HCEC 1CT (cell line): ENCODE measurements at places on chromosomes 7 and 10.

DNA sequence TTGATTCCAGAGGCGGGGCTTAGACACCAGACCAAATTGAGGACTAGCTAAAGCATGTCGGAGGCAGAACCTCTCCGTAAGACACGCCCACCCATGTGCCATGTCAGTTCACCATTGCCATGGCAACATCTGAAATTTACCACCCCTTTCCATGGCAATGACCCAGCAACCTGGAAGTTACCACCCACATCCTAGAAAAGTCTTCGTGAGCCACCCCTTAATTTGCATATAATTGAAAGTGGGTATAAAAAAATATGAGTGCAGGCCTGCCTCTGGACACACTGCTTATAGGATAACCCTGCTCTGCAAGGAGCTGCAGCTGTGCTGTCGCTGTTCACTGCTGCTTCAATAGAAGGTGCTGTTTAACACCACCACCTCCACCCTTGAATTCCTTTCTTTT is 28.0 kb downstream of the TMEM270 start:
- DNase-seq: no peak

- no peak for DNase-seq
These were observed 53.4 kb downstream of the FOXL3 start for GRCh38 chr7:343227-343822.

- no peak for DNase-seq
These were observed 167.2 kb downstream of the RAMP3 start for GRCh38 chr7:45324683-45325237.

DNA sequence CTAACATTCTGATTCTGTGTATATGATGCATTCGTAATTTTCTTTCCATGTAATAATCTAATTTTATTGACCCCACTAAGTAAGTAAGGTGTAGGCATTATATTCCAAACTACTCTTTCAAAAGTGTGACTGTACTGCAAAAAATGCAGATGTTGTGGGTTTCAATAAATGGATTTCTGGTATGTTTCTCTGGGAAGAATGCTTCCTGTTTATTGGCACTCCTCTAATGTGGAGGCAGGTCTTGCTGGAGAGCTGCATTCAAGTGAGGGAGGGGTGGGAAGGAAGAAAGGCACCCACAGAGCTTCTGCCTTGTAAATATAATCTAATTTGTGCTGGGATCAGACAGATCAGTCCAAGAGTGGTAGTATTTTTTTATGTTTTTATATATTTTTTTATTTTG is 23.9 kb downstream of the ST7 start:
- peak; percentile 52 for DNase-seq

- no peak for DNase-seq
These were observed 108.2 kb downstream of the PFKFB3 start for GRCh38 chr10:6310977-6311376.

DNA sequence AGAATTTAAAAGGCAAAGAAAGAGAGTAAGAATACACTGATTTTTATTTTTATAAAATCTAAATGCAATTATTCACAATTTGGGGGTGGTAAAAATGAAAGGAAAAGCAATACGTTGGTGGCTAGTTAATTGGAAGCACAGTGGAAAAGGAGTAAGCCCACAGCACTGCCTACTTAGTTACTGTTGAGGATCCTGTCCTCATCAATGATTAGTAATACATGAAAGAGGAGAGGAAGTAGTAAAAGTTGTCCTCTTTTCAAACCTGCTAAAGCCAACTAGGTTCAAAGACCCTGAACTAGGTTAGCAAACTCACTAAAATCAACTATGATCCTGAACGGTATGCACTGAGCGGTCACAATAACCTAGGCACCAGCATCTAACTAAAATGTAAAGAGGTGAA is 52.7 kb upstream of the LRRN3 start:
- DNase-seq: no peak

- DNase-seq: peak; percentile 25
These were observed 1.6 kb downstream of the FAM24A start for GRCh38 chr10:122911889-122912484.

GRCh38 chr10:34151931-34152330 is 663.2 kb downstream of the PARD3 start:
- no peak for DNase-seq

DNA sequence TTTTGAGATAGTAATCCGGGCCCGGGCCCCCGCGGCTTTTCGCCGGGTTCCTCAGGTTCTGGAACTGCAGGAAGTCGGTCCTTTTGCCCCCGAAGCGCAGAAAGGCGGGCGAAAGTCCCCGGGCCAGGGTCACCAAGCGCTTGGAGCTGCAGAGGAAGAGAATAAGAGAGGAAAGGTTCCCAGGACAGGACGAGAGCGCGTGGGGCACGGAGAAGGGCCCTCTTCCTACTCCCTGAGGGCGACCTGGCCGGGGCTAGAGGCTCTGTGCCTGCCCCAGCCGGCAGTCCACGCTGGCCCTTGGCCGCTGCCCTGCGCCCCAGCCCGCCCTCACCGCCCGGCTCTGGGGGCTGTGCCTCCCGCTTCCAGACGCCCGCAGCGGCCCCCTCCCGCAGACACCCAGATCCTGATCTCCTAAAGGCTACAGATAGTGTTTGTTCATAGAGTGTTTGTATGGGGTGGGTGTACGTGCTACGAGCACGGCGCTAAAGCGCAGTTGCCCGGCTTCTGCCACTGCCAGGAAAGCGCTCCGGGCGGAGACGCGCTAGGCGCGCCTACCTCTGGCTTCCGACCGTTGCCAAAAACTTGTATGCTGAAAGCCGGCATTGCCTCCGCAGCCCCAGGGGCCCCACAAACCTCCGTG is 3.2 kb downstream of the HPSE2 start:
- DNase-seq: no peak

- DNase-seq: peak; percentile 15
These were observed 34.4 kb downstream of the ASAH2 start for GRCh38 chr10:50216894-50217293.

GRCh38 chr10:114590993-114591392 is 67.1 kb downstream of the ABLIM1 start:
- no peak for DNase-seq

DNA sequence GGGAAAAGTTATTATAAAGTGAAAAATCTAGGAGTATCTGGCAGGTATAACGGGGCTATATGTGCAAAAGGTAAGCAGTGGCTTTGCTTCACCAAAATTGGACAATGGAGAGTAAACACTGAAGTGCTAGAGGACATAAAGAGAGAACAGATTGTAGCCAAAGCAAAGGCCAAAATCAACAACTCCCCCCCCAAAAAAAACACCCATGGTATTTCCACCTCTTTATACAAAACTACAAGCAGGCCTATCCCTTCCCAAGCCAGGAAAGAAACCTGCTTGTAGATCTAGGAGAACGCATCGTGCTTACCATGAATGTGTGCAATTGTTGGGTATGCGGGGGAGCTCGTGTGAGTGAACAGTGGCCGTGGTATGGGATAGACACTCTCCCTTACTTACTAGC is 9.2 kb upstream of the AKR1B1 start:
- DNase-seq: no peak

- no peak for DNase-seq
These were observed 6.3 kb downstream of the ZNF212 start for GRCh38 chr7:149245744-149246143.

- DNase-seq: peak; percentile 82
These were observed 29.6 kb downstream of the CASP7 start for GRCh38 chr10:113709221-113709838.

DNA sequence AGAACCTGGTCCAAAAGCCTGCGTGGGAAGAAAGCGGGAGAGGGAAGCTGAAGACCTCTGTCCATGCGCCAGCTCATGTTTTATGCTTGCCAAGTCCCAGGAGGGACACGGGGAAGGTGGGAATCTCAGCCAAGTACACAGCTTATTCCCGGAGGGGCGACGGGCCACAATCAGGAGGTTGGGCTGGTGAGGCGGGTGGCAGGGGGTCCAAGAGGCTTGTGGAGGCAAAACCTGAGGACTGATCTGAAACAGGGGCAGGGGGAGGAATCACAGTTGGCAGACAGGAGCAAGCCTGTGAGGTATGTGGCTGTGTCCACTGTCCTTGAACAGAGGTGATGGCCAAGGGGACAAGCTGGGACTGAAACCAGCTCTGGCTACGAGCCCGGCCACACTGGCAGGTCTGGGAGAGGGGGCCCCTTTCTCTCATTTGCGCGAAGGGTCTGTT is 38.0 kb upstream of the LEP start:
- no peak for DNase-seq

DNA sequence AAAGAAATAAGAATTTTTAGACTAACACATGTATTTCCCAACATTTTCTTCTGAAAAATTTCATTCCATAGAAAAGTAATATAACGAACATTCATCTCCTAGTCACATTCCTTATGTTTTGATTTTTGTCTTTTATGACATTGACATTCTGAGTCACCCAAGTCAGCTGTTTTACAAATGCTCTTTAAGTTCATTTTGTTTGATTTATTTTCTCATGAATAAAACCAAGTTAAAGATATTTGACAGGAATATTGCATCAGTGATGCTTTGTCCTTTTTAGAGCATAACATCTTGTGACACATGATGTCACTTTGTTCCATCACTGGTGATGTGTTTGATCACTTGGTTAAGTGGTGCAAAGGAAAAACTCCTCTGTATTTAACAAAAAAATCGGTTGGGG is 48.4 kb downstream of the HGF start:
- peak; percentile 3 for DNase-seq

DNA sequence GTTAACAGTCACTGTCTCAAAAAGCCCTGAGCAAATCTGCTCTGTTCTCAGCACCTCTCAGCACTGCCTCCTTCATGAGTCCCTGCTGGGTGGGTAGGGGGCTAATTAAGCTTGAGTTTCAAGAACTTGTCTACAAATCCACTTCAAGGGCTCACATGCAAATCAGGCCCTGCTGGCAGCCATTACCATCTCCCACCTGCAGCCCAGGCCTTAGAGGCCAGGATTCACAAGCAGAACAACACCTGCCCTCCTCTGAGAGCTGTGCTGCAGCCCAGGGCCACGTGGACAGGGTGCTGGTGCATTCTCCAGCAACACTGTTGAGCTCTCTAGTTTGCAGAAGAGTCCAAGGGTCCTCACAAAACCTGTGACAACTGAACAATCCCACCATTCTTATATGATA is 119.2 kb downstream of the DPP6 start:
- no peak for DNase-seq

DNA sequence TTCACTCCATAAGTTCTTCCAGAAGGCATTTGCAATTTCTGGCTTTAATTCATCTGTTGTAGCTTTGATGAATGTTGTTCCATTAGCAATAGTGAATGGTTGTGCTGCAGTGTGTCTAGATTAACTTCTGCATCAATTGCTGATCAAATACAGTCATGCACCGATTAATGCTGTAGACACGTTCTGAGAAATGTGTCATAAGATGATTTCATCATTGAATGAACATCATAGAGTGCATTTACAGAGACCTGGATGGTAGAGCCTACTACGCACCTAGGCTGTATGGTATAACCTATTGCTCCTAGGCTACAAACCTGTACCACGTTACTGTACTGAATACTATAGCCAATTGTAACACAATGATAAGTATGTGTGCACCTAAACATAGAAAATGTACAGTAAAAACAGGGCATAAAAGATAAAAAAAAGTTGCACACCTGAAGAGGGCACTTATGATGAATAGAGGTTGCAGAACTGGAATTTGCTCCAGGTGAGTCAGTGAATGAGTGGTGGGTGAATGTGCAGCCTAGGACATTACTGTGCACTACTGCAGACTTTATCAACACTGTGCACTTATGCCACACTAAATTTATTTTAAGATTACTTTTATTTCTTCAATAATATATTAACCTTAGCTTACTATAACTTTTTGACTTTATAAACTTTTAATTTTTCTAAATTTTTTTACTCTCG is 170.7 kb downstream of the HERPUD2 start:
- DNase-seq: no peak

DNA sequence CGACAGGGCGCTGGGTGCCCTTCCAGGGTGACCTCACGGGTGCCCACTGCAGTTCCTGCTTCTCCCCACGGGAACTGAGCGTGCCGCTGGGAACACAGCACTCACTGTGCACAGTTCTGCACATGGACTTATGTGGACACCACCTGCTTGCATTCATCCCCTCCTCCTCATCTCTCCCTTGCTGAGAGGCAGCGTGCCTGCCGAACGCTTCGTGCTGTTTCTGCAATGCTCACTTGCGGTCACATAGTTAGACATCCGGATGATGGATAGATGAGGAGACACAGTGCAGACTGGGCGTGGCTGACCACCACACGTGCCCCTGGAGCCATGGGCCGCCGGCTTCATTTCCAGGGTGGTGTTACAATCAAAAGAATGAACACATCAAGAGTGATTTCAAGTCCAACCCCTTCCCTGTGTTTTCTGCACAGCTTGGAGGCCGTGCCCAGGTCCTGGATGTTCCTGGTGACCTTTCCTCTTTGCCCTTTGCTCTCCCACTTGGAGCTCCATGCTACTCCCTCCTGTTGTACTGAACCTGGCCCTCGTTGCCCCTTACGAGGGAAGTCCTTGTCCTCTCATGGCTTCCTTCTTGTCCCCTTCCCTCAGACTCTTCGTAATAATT is 119.4 kb downstream of the VIPR2 start:
- no peak for DNase-seq
